ENCODE measurements at places on chromosomes 4 and X.

DNA sequence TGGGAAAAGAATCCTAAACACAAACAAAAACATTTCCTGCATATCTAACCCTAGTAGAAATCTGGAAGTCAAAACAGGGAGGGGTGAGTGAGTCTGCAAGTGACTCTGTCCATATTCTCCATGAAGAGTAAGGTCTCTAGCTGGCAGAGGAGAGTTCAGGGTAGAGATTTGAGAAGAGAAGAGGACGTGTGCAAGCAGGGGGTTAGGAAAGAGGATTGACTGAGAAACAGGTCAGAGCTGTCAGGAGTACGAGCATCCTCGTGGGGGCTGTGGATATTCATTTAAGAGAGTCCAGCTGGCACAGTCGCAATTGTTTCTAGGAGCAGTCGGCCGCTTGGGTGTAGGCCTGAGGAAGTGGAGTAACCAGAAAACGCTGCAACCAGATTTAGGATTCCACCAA, 27.9 kb downstream of the PROM1 start:
- no peak for DNase-seq

DNA sequence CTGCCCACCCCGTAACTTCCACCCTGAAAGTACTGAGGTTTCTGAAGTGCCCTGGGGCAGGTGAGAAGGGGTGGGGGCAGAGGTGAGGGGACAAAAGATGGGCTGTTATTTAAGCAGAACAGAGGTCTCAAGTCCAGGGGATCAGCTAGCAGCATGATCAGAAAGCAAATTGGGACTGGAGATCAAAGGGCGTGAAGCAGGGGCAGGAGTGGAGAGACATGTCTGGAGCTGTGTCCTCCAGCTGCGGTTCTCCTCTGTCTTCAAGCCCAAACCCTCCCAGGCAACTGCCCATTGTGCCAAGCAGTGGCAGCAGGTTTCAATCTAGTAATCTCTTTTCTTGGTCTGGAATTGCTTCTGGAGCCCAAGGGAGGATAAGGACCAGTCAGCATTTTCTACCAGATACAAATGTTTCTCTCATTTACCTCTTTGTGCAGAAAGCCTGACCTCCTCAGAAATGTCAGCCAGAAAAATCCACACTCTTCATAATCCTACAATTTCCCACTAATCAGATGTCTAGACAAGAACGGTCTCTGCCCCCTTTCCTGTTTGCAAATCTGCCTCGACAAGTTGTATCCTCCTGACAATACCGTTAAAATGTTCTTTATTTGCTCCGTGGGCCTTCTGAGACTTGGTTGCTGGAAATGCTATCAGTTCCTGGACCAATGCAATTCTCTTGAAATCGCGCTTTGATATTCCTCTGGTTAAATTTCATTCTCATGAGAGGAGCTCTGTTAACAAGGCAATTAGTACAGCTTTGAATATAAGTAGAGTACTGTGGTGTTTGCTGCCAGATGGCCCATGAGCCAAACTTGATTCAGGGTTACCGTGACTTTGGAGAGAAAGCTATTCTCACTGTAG, 23.2 kb upstream of the RASL11B start:
- no peak for DNase-seq

DNA sequence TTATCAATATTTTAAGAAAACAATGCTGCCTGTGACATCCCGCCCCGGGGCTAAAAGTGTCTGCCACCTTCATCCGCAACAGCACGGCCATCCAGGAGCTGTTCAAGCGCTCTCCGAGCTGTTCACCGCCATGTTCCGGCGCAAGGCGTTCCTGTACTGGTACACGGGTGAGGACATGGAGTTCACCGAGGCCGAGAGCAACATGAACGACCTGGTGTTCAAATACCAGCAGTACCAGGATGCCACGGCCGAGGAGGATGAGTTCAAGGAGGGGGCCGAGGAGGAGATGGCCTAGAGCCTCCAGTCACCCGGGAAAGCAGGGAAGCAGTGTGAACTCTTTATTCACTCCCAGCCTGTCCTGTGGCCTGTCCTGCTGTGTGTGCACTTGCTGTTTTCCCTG, 12.1 kb upstream of the KLHL13 start:
- DNase-seq = no peak

- no peak for DNase-seq
Measured at GRCh38 chr4:74583757-74584156, 138.8 kb downstream of the AREG start.

- no peak for DNase-seq
Measured at GRCh38 chrX:23525531-23525930, 141.8 kb upstream of the PRDX4 start.

DNA sequence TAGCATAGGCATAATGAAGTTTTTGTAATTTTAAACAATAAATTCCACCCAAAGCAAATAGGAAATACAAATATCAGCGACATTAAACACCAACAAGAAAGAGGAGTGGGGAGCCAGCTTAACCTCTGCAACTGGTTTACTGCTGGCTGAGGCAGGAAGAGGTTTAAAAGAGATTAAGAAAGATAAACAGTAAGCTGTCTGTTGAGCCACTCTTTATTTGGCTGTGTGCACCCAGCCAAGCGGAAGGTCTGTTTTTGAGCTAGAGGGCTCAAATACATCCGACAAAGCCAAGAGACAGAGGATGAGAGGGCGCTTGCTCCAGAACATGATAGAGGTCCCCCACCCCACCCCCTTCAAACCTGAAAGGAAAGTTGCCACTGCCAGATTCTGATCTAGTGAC, 191.4 kb downstream of the MGST2 start:
- DNase-seq = no peak

- DNase-seq = no peak
Measured at GRCh38 chrX:31323658-31324057, 251.8 kb upstream of the FTHL17 start.

- DNase-seq = no peak
Measured at GRCh38 chr4:184731056-184731455, 2.8 kb downstream of the CENPU start.

DNA sequence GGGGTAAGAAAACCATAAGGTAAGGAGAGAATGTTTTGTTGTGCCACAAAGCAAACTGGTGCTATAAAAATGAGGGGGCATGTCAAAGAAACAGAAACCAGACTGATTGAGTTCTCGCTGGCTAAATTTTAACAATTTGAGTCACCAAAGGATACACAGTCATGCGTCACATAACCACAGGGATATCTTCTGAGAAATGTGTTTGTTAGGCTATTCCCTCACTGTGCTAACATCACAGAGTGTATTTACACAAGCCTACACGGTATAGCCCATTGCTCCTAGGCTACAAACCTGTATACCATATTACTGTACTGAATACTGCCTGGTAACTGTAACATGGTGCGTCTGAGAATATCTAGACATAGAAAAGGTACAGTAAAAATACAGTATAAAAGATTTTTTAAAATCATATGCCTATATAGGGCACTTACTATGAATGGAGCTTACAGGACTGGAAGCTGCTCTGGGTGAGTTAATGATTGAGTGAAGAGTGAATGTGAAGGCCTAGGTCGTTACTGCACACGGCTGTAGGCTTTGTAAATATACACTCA, 50.1 kb downstream of the FBXW7 start:
- DNase-seq = no peak

- DNase-seq = peak; percentile 91
Measured at GRCh38 chr4:121800961-121801714, at the start of gene EXOSC9. TSS of gene EXOSC9 (plus strand) at chr4:121801323. CDS start at chr4:121801425, 102 bp downstream.

- DNase-seq = no peak
Measured at GRCh38 chr4:10605031-10605430, 79.5 kb downstream of the CLNK start.
